ENCODE measurements at places on chromosomes 11 and 22. TPM values are rescaled to one million over a fixed set of nuclear protein-coding genes. Genes with fewer than 3 reads are reported as not detected.

RGL4 gene
- polyA plus RNA-seq = 1.4 TPM

POLD3 gene
- polyA plus RNA-seq = 16.9 TPM

DNA sequence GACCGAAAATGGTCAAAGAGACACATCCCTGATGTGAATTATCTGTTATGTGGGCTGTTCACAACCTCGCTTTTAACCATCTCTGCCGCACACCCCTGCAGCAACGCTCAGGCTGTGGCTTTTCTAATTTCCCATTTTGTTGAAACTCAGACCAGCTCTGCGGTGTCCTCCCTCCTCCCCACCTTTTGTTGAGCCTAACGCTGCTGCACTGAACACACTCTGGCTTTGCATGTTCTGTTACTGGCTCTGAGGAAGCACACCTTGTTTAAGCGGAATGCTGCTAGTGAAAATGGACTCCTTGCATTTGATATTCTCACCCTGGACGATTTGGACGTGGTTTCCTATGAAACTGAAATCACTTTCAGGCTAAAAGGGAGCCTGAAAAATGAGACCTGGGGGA, 198.5 kb upstream of the MTNR1B start:
- no peak for DNase-seq

- no peak for DNase-seq
Measured at GRCh38 chr11:6397156-6397555, 6.9 kb downstream of the SMPD1 start.

TRPC6 gene
- 4.2 TPM for polyA plus RNA-seq

GPHA2 gene
- 0.24 TPM for polyA plus RNA-seq

DNA sequence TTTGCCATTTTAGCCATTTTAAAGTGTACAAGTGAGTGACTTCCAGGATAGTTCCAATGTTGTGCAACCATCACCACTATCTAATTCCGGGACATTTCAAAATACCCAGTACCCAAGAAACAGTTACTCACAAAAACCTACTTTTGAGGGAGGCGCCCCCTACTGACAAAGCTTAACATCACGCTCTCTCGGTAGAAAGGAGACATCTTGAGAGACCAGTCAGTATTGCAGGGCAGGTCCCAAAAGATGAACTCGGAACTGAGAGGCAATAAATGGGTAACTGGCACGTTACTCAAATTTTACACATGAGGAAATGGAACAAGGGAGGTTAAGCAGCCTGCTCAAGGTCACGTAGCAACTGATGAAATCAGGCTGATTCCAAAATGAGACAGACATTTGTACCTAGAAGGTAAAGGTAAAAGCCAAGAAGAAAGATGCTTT, 50.0 kb upstream of the POU2AF1 start:
- DNase-seq = no peak

DNA sequence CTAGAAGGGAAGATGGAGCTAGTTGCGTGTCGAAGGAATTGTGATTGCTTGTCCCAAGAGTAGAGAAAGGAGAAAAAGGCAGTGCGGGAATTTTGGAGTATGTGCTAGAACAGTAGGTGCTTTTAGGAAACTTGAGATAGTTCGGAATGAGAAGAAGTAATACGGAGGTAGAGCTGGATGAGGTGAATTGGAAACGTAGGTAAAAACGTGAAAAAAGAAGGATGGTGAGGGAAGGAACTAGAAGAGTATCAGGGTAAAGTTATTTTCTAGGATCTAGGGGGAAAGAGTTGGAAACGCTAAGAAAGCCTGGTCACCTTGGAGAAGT, 1.4 kb downstream of the CEP57 start:
- no peak for DNase-seq

GRCh38 chr11:414318-414857, 411 bp downstream of the SIGIRR start:
- DNase-seq = no peak

DNA sequence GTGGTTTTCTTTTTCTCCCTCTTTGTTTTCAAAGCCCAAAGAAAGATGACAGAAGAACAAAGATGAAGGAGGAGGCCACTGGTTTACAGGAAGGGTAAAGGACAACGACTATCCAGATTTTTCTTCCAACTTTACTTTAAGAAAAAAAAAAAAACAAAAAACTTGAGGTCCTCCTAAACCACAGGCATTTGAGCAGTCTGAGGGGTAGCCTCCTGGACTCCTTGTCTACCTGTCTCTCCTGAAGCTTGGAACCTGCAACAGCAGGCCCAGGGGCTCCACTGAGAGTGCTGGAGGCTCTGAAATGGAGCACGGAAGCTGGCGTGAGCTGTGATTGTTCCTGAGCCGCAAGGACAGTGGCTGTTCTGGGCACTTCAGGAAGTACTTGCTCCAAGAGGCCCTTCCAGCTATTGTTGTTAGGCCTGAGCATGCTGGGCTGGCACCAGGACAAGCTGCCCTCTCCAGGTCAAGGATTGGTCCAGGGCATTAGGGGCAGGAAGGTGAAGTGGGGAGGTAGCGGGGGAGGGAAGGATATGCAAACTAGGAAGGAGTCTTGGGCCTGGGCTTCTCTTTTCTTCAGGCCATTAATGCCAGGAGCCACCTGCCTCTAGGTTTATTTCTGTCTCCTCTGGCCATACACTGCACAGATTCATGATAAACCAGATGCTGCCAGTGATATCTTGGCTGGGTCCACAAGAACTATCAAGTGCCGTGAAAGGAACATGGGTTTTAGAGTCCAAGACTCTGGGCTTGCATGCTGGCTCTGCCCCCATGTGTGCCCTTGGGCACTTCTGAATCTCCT, 147.3 kb downstream of the CCDC34 start:
- DNase-seq = no peak

IGLL1 gene
- 0.60 TPM for polyA plus RNA-seq

MGAT3 gene
- polyA plus RNA-seq = 24.1 TPM

GRCh38 chr22:32824531-32825312, 23.2 kb downstream of the TIMP3 start:
- DNase-seq = peak; percentile 53

GRCh38 chr11:61869429-61869707, 22.0 kb downstream of the FADS3 start:
- DNase-seq = no peak

DNA sequence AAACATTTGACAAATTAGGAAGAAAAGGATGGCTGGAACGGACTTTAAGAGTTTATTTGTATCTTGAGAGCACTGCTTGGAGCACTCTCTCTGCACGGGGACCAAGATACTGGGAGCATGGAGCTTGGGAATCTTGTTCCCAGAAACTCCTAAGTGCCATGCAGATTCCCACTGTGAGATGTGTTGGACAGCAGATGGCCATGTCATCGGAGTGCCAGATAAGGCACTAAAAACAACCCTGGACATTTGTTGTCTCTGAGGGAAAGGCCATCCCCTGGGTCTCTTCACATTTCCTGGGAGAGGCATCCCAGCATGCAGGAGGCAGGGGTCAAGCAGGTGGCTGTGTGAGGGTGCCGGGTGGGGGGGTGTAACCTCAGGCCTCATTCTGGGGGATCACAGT, 2.9 kb downstream of the KIRREL3 start:
- no peak for DNase-seq

GRCh38 chr11:116771935-116772334, 852 bp downstream of the BUD13 start:
- DNase-seq = no peak

ZBTB16 gene
- 2.8 TPM for polyA plus RNA-seq

DNA sequence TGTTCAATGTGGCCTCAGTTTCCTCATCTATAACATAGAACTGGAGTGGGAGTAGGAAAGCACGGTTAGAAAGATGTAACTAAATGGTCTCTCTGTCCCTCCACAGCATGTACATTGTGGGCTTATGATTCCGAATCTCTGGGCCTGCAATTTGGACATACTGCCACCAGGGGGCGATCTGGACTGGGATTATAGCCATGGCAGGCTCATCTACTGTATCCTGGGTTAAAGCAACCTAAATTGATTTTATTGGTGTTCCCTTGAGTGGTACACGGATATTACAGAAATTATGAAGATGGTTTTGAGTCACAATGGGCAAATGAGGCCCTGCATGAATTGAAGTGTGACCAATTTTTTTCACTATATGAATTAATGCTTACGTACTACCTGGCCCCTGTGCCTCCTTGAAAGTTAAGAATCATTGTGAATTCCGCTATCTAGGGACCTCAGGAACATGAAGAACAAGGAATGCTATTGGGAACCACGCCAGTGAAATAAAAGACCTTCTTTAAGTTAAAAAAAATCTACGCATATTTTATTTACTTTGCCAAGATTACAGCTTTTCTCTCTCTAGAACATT, 32.9 kb downstream of the TST start:
- no peak for DNase-seq

GRCh38 chr11:98967005-98967404, 53.7 kb upstream of the CNTN5 start:
- no peak for DNase-seq

- DNase-seq = no peak
Measured at GRCh38 chr11:118877487-118878162, 6.1 kb upstream of the CXCR5 start.

MACROD1 gene
- 18.2 TPM for polyA plus RNA-seq

DNA sequence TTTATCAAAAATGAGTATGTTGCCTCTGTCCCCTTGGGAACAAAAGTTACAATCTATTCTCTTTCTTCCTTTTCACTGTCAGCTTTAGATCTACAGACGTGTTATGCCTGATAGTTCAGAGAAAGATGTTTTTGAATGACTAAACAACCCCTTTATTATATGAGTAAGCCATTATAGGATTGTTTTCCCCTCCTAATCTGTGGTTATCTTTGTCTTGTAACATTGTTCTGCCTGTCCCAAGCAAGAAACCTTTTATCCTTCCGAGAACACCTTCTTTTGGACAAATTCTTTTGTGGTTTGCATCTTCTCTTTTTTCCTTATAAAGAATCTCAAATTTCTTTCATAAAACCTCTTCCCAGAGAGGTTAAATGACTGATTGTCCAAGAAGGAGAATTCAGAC, 208.4 kb downstream of the DDX10 start:
- DNase-seq = no peak

- peak; percentile 9 for DNase-seq
Measured at GRCh38 chr11:94400839-94401772, at the start of gene GPR83. TSS of gene GPR83 (minus strand) at chr11:94401419. CDS start at chr11:94401247, 172 bp downstream.

OR5B21 gene
- 0.07 TPM for polyA plus RNA-seq

GRCh38 chr22:17829695-17830042, 55.4 kb upstream of the BID start:
- no peak for DNase-seq

OR4D5 gene
- polyA plus RNA-seq = not detected

DNA sequence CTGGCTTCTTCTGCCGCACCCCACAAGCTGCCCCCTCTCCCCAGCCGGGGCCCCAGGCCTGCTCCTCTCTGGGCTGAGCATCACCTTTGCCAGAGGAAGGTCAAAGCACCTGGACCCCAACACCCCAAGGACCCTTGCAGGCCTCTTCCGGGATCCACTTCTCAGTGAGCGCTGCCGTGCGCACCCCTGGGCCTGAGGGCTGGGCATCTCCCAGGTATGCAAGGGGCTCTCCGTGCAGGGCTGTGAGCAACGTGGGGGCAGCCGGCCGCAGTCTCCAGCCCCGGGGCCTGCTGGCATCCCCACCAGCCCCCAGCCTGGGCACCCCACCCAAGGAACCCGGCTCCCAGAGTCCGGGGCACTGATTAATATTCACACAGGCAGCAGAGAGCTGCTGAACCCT, 64.0 kb downstream of the BRD1 start:
- no peak for DNase-seq

GRCh38 chr11:94885133-94885532, 88.2 kb downstream of the CWC15 start:
- DNase-seq = no peak
